ENCODE measurements at places on chromosomes 4 and X. TPM values are rescaled to one million over a fixed set of nuclear protein-coding genes. Genes with fewer than 3 reads are reported as not detected.

The ADH1A gene
- not detected for total RNA-seq

The PAGE2B gene
- not detected for total RNA-seq

The TLR7 gene
- total RNA-seq, result 0.63 TPM

The ZXDA gene
- 1.8 TPM for total RNA-seq

The DRD5 gene
- not detected for total RNA-seq

The GAGE12F gene
- total RNA-seq, result not detected

The GYPB gene
- not detected for total RNA-seq

The F8A3 gene
- total RNA-seq, result 7.5 TPM

The TMPRSS11B gene
- not detected for total RNA-seq

The C4orf50 gene
- not detected for total RNA-seq

The NMU gene
- total RNA-seq, result not detected

The TMEM154 gene
- total RNA-seq, result 4.6 TPM

The PAGE5 gene
- total RNA-seq, result not detected

The CACNA1F gene
- total RNA-seq, result 0.09 TPM

The SLITRK4 gene
- not detected for total RNA-seq

The TLR1 gene
- not detected for total RNA-seq

The GAGE1 gene
- total RNA-seq, result not detected

The PNMA5 gene
- not detected for total RNA-seq

The UFSP2 gene
- total RNA-seq, result 17.4 TPM

The GLOD5 gene
- not detected for total RNA-seq

The PNMA3 gene
- total RNA-seq, result not detected

The SH3RF1 gene
- total RNA-seq, result 25.1 TPM

The GLRA2 gene
- not detected for total RNA-seq

The RAB33A gene
- 0.35 TPM for total RNA-seq

The DKK2 gene
- not detected for total RNA-seq
